Stimulated activated CD4-positive, alpha-beta T cell treated with anti-CD3 and anti-CD28 coated beads, Interleukin-1b, Interleukin-23, amount 100 ng/mL, for 1 hour (primary cell): ENCODE measurements at places on chromosomes 13 and 19.

GRCh38 chr13:29733147-29733611 is 117.2 kb downstream of the UBL3 start:
- no peak for DNase-seq

- DNase-seq, result no peak
Measured at GRCh38 chr13:49643035-49643646, 14.8 kb downstream of the ARL11 start.

GRCh38 chr13:39616087-39616694 is 13.2 kb upstream of the LHFPL6 start:
- no peak for DNase-seq

- no peak for DNase-seq
Measured at GRCh38 chr13:94640721-94641120, 39.1 kb downstream of the GPR180 start.
